ENCODE measurements at places on chromosomes 4 and X. TPM values are rescaled to one million over a fixed set of nuclear protein-coding genes. Genes with fewer than 3 reads are reported as not detected.

Gene SSX1
- 5.8 TPM for total RNA-seq

Gene PDGFRA
- total RNA-seq = 0.62 TPM

Gene NDNF
- total RNA-seq = 0.37 TPM

Gene MAGEB17
- total RNA-seq = not detected

Gene LRRC66
- not detected for total RNA-seq

Gene VCX
- not detected for total RNA-seq

Gene SYTL5
- total RNA-seq = 18.2 TPM

Gene CDS1
- total RNA-seq = 4.7 TPM

Gene MAB21L2
- 4.4 TPM for total RNA-seq

Gene RHOH
- not detected for total RNA-seq

Gene FAM9C
- total RNA-seq = not detected

Gene ZNF718
- 3.2 TPM for total RNA-seq

Gene SPANXA1
- not detected for total RNA-seq

Gene SMIM31
- not detected for total RNA-seq

Gene ATOH1
- not detected for total RNA-seq

Gene SULT1B1
- total RNA-seq = not detected

Gene CCDC158
- not detected for total RNA-seq

Gene TLR8
- total RNA-seq = not detected

Gene DUSP9
- total RNA-seq = 0.27 TPM

Gene LPAR4
- 2.0 TPM for total RNA-seq

Gene MEPE
- 0.07 TPM for total RNA-seq

Data from M059J (cell line).